ENCODE measurements at places on chromosomes 5 and 9. TPM values are rescaled to one million over a fixed set of nuclear protein-coding genes. Genes with fewer than 3 reads are reported as not detected.

DNA sequence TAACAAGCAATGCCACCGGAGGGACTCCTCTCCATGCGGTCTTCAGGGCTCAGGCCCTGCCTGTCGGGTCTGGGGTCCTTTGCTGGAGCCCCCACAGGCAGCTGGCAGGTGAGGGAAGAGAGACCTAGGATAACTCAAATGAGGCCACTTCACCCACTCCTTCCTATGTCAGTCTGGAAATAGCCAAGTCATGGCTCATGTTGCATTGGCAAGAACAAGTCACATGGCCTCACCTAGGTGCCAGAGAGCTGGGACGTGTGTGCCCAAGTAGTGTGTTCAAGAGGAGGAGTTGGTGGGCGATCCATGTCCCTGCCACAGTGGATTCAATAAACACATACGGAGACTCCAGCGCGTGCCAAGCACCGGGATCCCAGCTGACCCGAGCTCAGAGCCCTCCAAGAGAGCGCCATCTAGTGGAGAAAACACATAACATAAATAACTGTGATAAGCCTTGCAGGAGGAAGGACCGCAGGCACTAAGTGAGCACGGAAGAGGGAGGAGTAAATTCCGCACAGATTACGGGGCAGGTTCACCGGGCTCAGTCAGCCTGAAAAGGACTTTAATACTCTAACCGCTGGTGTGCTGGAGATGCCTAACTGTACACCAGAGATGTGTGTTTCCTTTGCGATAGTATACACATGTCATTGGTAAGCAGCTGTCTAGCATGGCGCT, 580.8 kb downstream of the CCDC171 start:
- no peak overlapping the region for H3K4me3 ChIP-seq
- DNase-seq, result no peak
- H3K27me3 ChIP-seq, result no peaks in the 10 kb centered on the region
- H3K27ac ChIP-seq, result no peak overlapping the region
- no peaks in the 10 kb centered on the region for H3K4me1 ChIP-seq
- no peaks in the 10 kb centered on the region for H3K36me3 ChIP-seq

- H3K27ac ChIP-seq, result no peak overlapping the region
- H3K4me1 ChIP-seq, result no peaks in the 10 kb centered on the region
- H3K36me3 ChIP-seq, result no peaks in the 10 kb centered on the region
- H3K4me3 ChIP-seq, result no peak overlapping the region
- no peaks in the 10 kb centered on the region for H3K27me3 ChIP-seq
Observed at GRCh38 chr9:114853071-114853855, 47.4 kb upstream of the TNFSF15 start.

DNA sequence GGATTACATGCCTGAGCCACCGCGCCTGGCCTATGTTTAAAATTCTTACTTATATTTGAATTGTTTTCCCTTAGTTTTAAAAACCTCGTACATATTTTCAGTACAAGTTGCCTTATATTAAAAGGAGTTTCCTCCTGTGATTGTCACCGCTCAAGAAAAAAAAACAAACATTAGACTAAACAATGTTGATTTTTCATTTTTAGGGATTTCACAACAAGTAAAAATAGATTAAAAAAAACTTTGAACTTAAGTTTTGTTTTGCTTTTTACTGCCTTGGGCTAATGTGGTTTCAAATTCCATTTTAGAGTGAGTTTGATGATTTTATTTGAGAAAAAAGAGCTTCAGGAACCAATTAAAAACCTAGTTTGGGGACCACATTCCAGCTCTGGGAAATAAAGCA, 1196.6 kb upstream of the CDH18 start:
- H3K4me1 ChIP-seq, result no peaks in the 10 kb centered on the region
- no peak overlapping the region for H3K4me3 ChIP-seq
- H3K36me3 ChIP-seq, result no peaks in the 10 kb centered on the region
- no peak overlapping the region for H3K27ac ChIP-seq

- H3K36me3 ChIP-seq, result no peaks in the 10 kb centered on the region
- peaks cover 9% of the 10 kb centered on the region for H3K4me1 ChIP-seq
- DNase-seq, result no peak
- H3K27me3 ChIP-seq, result no peaks in the 10 kb centered on the region
Observed at GRCh38 chr9:20788526-20789451, 104.7 kb downstream of the FOCAD start.

DNA sequence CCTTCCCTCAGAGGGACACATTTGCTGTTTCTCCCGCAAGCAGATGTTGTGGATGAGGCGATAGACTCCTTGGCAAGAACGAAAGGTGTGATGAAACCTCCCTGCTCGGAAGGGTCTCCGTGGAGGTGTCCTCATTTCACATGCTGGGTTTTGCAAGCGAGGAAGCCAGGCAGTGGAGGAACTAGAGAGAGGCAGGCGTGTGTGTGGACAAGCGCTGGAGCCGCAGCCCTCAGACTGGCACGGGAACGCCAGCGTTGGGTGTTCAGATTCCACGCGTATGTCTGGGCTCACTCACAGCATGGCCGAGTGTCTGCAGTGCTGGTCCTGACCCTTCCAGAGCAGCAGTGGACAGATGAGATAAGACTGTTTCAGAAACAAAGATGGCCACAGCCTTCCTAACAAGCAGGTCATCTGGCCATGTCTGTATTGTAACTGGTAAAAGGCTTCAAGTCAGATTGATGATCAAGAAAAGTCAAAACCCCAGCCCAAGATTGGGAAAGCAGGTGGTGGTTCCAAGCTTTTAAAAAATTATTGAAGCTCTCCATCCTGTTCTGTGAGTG, 35.0 kb upstream of the NCS1 start:
- H3K4me1 ChIP-seq, result peaks cover 36% of the 10 kb centered on the region
- H3K36me3 ChIP-seq, result peaks cover 21% of the 10 kb centered on the region
- H3K27me3 ChIP-seq, result no peaks in the 10 kb centered on the region
- H3K27ac ChIP-seq, result no peak overlapping the region
- no peak for DNase-seq

- no peaks in the 10 kb centered on the region for H3K36me3 ChIP-seq
- no peak overlapping the region for H3K4me3 ChIP-seq
- DNase-seq, result no peak
- H3K27ac ChIP-seq, result no peak overlapping the region
- peaks cover 17% of the 10 kb centered on the region for H3K27me3 ChIP-seq
Observed at GRCh38 chr9:135184181-135185053, 96.9 kb downstream of the OLFM1 start.

- no peak overlapping the region for H3K4me3 ChIP-seq
Observed at GRCh38 chr5:53956632-53957031, 353.7 kb downstream of the ARL15 start.

DNA sequence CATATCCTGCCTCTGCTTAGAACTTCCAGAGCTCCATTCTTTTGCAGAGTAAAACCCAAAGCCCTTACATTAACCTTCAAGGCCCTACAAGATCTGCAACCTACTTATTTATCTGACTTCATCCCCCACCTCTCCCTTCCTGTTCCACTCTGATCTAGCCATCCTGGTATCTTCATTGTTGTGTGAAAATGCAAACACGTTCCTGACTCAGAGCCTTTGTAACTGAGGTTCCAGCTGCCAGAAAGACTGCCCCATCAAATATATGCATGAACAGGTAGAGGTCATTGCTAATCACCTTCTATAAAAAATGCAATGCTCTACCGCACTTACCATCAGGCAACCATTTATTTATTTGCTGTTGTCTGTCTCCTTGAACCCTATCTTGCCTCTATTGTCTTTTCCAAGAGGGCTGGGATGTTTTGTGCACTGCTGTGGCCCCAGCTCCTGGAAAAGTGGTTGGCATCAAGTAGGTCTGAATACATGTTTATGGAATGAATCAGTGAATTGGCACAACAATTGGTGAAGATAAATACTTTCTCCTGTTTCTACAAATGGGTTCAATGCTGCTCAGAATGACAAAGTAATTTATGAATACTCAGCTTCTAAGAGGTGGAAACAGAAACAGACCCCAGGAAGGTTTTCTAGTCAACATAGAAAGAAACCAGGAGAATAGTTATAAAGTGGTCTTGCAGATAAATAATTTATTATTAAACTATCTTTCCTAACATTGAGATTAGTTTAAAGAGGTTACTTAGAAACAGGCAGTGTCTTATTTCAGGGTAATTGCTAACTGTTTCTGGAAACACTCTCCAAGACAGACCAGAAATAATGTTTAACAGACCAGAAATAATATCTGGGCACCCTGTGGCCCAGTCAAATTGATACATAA, 230.6 kb upstream of the CD180 start:
- no peak overlapping the region for H3K27ac ChIP-seq
- H3K36me3 ChIP-seq, result no peaks in the 10 kb centered on the region
- no peaks in the 10 kb centered on the region for H3K27me3 ChIP-seq
- H3K4me3 ChIP-seq, result no peak overlapping the region

- peak; percentile 49 for DNase-seq
- peaks cover 20% of the 10 kb centered on the region for H3K4me1 ChIP-seq
- no peaks in the 10 kb centered on the region for H3K27me3 ChIP-seq
- peak overlapping the region; percentile 88 for H3K27ac ChIP-seq
- no peaks in the 10 kb centered on the region for H3K36me3 ChIP-seq
Observed at GRCh38 chr9:75889977-75890471, 449 bp upstream of the PCSK5 start.

GRCh38 chr5:145484158-145484557, 351.0 kb downstream of the PRELID2 start:
- no peaks in the 10 kb centered on the region for H3K36me3 ChIP-seq
- H3K27me3 ChIP-seq, result no peaks in the 10 kb centered on the region
- no peak overlapping the region for H3K27ac ChIP-seq
- no peaks in the 10 kb centered on the region for H3K4me1 ChIP-seq

Gene GDA
- total RNA-seq, result 0.15 TPM

GRCh38 chr5:123438244-123438643, 15.0 kb upstream of the CEP120 start:
- H3K27ac ChIP-seq, result no peak overlapping the region
- H3K36me3 ChIP-seq, result no peaks in the 10 kb centered on the region
- H3K27me3 ChIP-seq, result no peaks in the 10 kb centered on the region
- H3K4me1 ChIP-seq, result no peaks in the 10 kb centered on the region
- no peak overlapping the region for H3K4me3 ChIP-seq

DNA sequence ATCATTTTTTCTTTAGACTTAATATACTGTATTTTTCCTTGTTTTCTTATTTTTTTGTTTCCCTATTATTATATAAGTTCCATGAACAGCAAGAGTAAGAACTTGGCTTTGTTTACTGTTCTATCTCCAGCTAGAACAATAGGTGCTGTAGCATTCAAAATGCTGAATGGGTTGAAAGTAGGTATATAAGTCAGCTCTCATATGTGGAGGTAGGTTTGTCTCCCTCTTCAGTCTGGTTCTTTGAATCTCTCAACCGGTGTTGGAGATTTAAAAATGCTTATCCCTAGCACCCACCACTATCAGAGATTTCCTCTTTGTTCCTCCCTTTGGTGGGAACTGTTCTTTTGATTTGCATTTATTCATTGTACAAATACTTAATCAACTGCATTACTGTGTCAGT, 87.5 kb upstream of the FSD1L start:
- no peaks in the 10 kb centered on the region for H3K4me1 ChIP-seq
- peaks cover 76% of the 10 kb centered on the region for H3K36me3 ChIP-seq
- DNase-seq, result no peak
- H3K27ac ChIP-seq, result no peak overlapping the region
- H3K27me3 ChIP-seq, result no peaks in the 10 kb centered on the region
- H3K4me3 ChIP-seq, result no peak overlapping the region

GRCh38 chr5:98816582-98817222, 43.2 kb downstream of the RGMB start:
- DNase-seq, result no peak
- no peaks in the 10 kb centered on the region for H3K4me1 ChIP-seq
- H3K27me3 ChIP-seq, result no peaks in the 10 kb centered on the region
- no peak overlapping the region for H3K27ac ChIP-seq

DNA sequence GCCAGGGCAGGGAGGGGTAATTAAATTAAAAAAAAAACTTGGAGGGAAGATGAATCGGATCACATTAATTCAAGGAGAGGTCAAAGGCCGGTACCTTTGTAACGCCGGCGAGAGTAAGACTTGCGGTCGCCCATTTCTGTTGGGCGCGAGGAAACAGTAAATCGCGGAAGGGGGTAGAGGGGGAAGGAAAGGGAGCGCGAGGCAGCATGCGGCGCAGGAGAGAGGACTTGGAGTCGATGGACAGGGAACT, 324 bp upstream of the RGMB start:
- peaks cover 22% of the 10 kb centered on the region for H3K4me1 ChIP-seq
- no peaks in the 10 kb centered on the region for H3K36me3 ChIP-seq
- H3K4me3 ChIP-seq, result peak overlapping the region; percentile 88
- no peak for DNase-seq
- peak overlapping the region; percentile 96 for H3K27ac ChIP-seq
- no peaks in the 10 kb centered on the region for H3K27me3 ChIP-seq

DNA sequence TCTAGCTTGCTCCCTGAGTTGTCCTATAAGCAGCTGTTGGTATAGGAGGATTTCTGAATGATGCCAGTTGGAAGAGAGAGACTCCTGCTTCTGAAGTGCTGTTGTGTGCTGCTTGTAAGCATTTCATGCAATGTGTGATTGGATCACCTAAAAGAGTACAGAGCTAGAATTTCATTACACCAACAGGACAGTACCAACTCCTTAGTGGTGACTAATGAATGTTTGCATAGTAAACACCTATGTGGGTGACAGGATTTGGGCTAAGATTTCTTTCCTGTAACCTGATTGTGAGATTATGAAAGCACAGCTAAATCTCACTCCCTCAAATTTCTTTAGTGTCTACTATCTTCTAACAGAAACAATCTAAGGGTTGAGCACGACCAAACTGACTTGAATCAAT, 67.0 kb downstream of the GCNT1 start:
- H3K27me3 ChIP-seq, result no peaks in the 10 kb centered on the region
- no peak overlapping the region for H3K4me3 ChIP-seq
- H3K4me1 ChIP-seq, result no peaks in the 10 kb centered on the region

- peaks cover 20% of the 10 kb centered on the region for H3K4me1 ChIP-seq
- H3K27ac ChIP-seq, result no peak overlapping the region
- H3K27me3 ChIP-seq, result no peaks in the 10 kb centered on the region
Observed at GRCh38 chr5:59542851-59543820, 350.4 kb downstream of the PDE4D start.

DNA sequence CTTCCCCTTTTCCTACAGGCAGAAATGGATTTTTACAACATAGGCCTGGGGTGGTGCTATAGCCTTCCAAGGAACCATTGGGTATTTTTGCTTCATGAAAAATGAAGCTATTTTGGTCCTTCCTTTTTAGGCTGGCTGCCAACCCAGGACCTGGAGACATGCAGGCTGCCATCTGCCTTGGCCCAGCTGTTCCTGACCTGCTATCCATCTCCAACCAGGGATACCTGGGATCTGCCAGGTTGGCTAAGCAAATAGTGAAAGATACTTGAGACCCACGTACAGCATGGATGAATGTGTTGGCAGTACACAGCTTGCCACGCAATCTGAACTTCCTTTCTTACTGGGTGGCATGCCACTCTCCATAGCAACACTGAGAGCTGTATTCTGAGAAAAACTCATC, 31.1 kb downstream of the MRPS27 start:
- H3K4me3 ChIP-seq, result no peak overlapping the region
- H3K27ac ChIP-seq, result no peak overlapping the region
- H3K27me3 ChIP-seq, result no peaks in the 10 kb centered on the region
- peaks cover 9% of the 10 kb centered on the region for H3K36me3 ChIP-seq
- no peaks in the 10 kb centered on the region for H3K4me1 ChIP-seq

Gene GRK6
- 33.2 TPM for total RNA-seq

GRCh38 chr5:5422819-5423515, 490 bp downstream of the ICE1 start:
- peaks cover 46% of the 10 kb centered on the region for H3K4me1 ChIP-seq
- peak overlapping the region; percentile 97 for H3K4me3 ChIP-seq
- no peaks in the 10 kb centered on the region for H3K27me3 ChIP-seq
- no peak for DNase-seq
- H3K27ac ChIP-seq, result peak overlapping the region; percentile 97

- H3K36me3 ChIP-seq, result no peaks in the 10 kb centered on the region
- peaks cover 76% of the 10 kb centered on the region for H3K4me1 ChIP-seq
- H3K27me3 ChIP-seq, result no peaks in the 10 kb centered on the region
- DNase-seq, result no peak
Observed at GRCh38 chr5:167947306-167947705, 344.1 kb upstream of the WWC1 start.

Gene PCDHA11
- total RNA-seq, result not detected

GRCh38 chr9:115689331-115689730, 464.3 kb upstream of the PAPPA start:
- no peak overlapping the region for H3K4me3 ChIP-seq
- no peaks in the 10 kb centered on the region for H3K4me1 ChIP-seq
- DNase-seq, result no peak
- H3K36me3 ChIP-seq, result no peaks in the 10 kb centered on the region

Gene SUSD3
- 0.56 TPM for total RNA-seq

All from heart left ventricle (tissue), 16 donors.